Activated CD8-positive, alpha-beta memory T cell treated with anti-CD3 and anti-CD28 coated beads for 1 hour (primary cell): ENCODE measurements at places on chromosomes 7 and 10.

GRCh38 chr7:99628471-99629465, 12.0 kb downstream of the ZSCAN25 start:
- no peak for DNase-seq

GRCh38 chr10:44689368-44689767, 221.8 kb upstream of the TMEM72 start:
- no peak for DNase-seq

GRCh38 chr7:74253835-74254128, 417 bp downstream of the RFC2 start:
- no peak for DNase-seq

- DNase-seq = no peak
Observed at GRCh38 chr7:100065452-100066186, 15.9 kb downstream of the ZNF3 start.

DNA sequence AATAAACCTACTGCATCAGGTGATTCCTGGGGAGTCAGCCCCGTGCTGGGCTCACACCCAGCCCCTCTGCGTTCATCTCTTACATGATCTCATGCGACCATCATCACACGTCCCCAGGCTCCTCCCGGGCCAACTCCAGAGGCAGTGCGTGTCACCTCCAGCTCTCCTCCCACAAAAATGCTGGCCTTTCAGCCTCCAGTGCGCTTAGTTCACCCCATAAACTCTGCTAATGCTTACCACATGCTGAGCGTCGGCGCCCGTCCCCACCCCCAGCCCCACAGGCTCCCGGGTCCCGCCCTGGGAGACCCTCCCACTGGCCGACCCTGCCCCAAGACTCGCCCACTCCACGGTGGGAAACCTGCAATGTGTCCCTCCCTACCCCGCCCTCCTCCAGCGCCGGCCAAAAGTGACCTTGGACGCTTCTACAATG, 816 bp upstream of the SDK1 start:
- DNase-seq = no peak

GRCh38 chr10:101076630-101077029, 14.8 kb downstream of the KAZALD1 start:
- DNase-seq = no peak

GRCh38 chr10:17655567-17656146, 11.7 kb downstream of the STAM start:
- no peak for DNase-seq

- no peak for DNase-seq
Observed at GRCh38 chr10:12559578-12560178, 210.3 kb downstream of the CAMK1D start.

GRCh38 chr7:8261711-8262695, at the start of gene ICA1:
ICA1 (minus strand) TSS chr7:8262167; CDS start chr7:8235926, 26,241 bp downstream.
- DNase-seq = no peak

- no peak for DNase-seq
Observed at GRCh38 chr7:1941464-1942242, 271.6 kb downstream of the ELFN1 start.

GRCh38 chr7:29005829-29006228, 47.7 kb upstream of the TRIL start:
- no peak for DNase-seq

DNA sequence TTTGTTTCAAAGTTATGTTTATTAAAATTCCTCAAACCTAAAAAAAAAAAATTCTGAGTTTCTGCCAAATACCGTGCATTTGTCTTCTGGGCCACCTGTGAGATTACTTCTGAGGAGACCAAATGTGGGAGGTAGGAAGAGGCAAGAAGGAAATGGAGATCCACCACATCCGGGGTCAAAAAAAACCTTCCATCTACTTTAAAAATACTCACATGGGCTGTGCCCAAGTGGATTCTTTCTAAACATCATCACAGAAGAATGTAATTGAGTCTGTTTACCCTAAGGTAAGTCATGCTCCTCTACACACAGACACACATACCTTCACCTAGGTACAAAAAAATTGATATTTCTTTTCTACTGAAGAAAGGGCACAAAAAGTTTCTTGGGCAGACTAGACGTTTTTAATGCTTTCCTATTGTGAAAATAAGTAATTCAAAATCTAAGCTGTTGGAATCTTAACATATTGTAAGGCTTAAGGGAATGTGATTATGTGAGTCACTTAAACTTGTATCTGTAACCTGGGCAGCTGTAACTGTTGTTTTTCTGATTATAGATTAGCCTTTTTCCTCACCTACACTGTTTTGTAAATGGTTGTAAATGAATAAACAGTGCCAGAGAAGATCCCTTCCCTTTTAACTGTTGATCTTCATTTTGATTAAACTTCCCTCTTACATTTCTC, 19.1 kb upstream of the SPOCK2 start:
- no peak for DNase-seq

- DNase-seq = no peak
Observed at GRCh38 chr7:140016540-140016939, 46.2 kb downstream of the PARP12 start.

- no peak for DNase-seq
Observed at GRCh38 chr10:78162853-78163252, 129.2 kb downstream of the RPS24 start.

- no peak for DNase-seq
Observed at GRCh38 chr10:6231730-6232129, 29.0 kb downstream of the PFKFB3 start.

- DNase-seq = no peak
Observed at GRCh38 chr7:100974021-100974420, 4.7 kb downstream of the MUC12 start.

DNA sequence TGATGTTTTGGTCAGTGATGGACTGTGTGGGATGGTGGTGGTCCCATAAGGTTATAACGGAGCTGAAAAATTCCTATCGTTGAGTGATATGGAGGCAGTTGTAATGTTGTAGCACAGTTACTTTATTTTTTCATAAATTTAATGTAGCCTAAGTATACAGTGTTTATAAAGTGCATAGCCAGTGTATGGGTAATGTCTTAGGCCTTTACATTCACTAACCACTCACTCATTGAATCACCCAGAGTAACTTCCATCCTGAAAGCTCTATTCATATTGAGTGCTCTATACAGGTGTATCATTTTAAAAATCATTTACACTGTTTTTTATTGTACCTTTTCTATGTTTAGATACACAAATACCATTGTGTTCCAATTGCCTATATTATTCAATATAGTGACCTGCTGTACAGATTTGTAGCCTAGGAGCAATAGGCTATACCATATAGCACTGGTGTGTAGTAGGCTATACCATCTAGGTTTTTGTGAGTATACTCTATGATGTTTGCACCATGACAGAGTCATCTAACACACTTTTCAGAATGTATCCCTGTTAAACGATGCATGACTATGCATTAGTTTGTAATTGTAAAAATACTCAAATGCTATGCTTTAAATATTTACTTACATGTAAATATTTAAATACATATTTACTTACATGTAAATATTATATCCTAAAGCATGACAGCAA, 21.0 kb downstream of the PDCD4 start:
- DNase-seq = no peak

GRCh38 chr10:63940277-63940922, 419.2 kb downstream of the REEP3 start:
- DNase-seq = no peak

GRCh38 chr7:102211590-102212550, 74.8 kb upstream of the SH2B2 start:
- DNase-seq = no peak

DNA sequence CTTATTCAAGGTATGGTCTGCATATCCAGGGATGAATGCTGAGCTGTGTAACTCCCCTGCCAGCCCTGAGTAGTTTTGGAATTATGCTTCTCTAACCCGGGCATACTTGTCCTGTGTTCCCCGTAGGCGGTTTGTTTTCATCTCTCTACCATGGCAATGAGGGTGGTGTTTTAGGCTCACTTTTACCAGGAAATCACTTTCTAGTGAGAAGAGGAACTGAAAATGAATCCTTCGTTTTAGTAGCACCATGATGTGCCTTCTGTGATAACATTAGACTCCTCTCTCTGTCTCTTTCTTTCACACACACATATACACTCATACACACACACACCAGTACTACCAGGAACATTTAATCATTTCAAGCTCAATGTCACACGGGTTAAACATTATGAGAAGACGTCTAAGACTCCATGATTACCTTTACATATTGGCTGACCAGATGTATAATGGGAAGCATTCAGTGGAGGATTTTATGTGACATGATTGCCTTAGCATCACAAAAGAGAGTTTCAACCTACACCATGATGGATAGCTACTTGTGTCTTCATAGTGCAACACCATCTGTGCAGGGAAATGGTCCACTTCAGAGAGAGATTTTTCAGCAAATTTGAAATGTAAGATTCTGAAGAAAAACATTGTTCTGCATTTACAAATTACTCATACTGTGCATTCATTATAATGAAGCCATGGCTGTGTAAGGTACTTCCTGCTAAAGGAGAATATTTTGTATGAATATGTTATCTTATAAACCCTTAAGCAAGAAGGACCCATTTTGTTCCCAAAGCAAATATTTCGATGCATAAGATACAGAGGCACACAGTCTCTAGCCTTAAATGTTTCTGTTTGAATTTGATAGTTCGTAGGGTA, 31.0 kb upstream of the PFKP start:
- no peak for DNase-seq

GRCh38 chr7:516216-516605, 3.4 kb downstream of the PDGFA start:
- no peak for DNase-seq

- DNase-seq = no peak
Observed at GRCh38 chr7:79593866-79594301, 140.4 kb upstream of the MAGI2 start.

DNA sequence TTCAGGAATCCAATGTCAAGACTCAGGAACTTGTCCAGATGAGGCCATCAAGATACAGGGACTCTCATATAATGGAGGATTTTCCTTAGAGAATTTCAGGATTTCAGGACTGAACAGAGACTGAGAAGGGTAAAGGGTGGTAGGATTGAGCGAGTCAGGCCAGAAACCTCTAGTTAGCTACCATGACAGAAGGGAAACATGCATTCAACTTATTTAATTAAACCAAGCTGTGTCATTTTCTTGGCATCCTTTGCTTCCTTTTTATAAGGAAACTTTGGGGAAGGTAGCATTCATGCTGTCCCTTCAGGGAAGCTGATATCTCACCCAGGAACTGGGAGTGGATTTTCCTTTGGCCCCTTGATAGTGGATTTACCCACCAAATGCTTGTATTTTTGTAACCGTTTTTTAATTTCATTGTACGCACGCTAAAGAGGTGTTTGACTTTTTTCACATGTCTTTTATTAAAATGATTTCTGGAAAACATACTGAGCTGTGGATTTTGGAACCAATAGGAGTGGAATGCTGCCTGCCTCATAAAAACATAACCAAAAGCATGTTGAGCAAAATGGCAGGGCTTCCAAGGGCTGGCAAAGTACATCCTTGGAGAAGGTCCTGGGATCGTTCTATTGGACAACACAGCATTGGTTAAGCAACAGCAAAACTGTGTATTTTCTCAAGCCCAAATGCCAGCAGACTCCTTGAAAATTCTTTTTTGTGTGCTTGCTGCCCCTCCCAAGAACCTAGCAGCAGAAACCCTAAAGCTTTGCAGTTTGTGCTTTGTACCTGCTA, 104.5 kb downstream of the CXCL12 start:
- no peak for DNase-seq

DNA sequence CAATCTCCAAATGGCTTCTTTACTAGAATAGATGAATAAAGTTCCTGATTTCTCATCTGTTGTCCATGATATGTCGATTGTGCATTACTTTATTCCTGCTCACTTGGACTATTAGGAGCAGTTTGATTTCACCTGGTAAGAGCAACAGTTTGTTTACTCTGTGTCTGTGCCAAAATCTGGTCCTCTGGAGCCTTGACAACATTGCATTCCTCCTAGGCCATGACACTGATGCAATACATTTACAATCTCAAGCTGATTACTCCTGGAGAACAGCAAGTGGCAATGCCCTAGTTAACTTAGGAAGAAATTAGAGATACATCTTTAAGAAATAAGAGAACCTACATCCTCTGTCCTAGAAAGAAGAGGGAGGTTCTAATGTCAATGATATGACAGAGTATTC, 71.8 kb downstream of the SGCE start:
- DNase-seq = no peak

- no peak for DNase-seq
Observed at GRCh38 chr10:54441275-54441674, 359.8 kb downstream of the PCDH15 start.

DNA sequence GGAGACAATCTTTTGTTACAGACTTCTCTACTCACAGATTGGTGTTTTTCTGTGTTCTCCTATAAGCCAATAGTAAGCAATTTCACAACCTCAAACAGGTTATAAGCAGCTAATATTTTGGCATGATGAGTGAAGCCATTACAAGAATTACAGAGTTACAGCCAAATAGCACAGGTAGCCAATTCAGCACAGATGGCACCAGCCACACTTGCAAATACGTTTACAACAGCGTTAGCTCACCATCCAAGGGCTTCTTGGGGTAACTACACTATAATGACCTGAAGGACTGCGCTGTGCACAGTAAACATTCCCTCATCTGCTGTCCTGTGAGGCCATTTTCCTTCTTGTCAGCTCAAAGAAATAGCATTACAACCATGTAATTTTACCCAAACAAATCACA, 428.6 kb downstream of the TCERG1L start:
- DNase-seq = no peak

DNA sequence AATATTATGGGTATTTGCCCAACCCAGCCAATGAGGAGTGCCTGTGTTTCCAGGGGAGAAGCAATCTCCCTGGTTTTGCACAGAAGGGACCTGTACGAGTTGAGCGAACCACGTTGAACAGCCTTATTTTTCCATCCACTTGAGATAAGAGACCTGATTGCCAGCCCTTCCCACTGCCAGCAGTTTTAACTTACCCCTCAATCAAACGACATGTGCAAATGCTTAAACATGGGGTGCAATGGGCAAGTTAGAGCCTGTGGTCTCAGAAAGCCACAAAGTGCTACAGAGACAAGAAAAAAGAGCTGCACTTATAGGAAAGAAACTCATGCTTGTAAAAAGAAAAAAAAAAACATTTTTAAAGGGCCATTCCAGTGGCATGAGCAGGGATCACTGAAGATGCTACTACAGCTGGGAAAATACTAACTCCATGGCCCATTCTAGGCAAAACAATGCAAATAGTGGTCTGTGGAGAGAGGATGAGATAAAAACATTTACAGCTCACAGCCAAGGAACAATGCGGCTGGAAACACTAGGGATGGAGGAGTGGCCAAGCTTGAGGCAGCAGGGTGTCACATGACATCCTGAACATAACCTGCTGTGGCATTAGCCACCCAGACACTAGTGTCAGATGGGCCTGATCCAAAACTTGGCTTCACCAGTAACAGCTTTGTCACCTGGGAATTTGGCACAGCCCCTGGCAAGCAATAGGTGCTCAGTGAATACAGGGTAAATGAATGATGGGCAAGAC, 162.8 kb downstream of the ELMO1 start:
- no peak for DNase-seq
